ENCODE measurements at places on chromosomes 5 and 9.

- DNase-seq: no peak
Observed at GRCh38 chr5:90786756-90787155, 228.2 kb downstream of the ADGRV1 start.

DNA sequence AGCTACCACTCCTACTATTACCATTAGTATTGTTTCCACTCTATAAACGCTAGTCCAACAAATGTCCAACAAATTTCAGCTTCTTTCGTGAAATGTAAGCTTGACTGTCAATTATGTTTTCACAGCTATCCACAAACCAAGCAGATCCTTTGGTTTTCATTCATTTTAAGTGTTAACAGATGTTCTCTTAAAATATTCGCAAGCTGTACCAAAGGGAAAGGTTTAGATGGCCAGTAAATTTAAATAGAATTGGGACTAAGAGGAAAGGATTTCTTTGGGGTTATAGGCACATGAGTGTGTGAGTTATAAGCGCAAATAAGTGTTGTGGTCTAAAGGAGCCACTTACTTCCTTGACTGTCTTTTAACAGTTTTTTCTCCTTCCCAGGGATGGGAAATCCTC lies 136.8 kb upstream of the ADRA1B start:
- no peak for DNase-seq

- no peak for DNase-seq
Observed at GRCh38 chr9:127154390-127155191, 32.2 kb upstream of the ANGPTL2 start.

- DNase-seq: no peak
Observed at GRCh38 chr9:129331772-129332500, 153.9 kb upstream of the IER5L start.

DNA sequence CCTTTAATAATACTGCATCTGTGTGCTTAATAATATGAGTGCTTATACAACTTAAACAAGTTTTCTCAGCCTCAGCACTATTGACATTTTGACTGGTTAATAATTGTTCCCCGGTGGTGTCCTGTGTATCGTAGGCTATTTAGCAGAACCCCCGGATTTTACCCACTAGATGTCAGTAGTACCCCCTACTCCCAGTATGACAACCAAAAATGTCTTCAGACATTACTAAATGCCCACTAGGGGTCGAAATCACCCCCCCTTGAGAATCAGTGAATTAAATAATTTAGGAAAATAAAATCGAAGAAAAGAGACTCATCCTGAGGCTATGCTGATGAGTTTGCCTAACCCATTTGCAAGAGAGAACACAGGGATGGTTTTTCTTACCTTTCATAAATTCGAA lies 166.3 kb downstream of the ATP10B start:
- DNase-seq: no peak

GRCh38 chr5:151383011-151383410 lies 35.7 kb upstream of the SLC36A2 start:
- no peak for DNase-seq

DNA sequence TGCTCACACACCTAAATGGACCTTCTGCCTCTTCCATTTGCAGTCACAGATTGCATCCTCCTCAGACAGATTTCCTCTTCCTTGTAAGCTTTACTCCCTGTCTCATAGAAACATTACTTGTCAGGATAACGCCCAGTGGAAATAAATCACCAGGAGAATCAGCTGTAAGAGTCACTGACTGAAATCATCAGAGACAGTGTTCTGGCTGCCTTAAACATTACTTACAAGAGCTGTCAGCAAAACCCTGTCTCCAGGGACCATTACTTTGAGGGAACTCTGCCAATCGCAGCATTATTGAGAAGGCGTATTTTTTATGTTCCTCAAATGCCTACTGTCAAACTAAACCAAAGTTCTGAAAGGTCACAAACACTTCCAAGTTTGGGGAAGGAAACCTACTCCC lies 5.9 kb downstream of the DPYSL3 start:
- DNase-seq: peak; percentile 40

- no peak for DNase-seq
Observed at GRCh38 chr9:101467690-101468089, 32.1 kb upstream of the ALDOB start.

DNA sequence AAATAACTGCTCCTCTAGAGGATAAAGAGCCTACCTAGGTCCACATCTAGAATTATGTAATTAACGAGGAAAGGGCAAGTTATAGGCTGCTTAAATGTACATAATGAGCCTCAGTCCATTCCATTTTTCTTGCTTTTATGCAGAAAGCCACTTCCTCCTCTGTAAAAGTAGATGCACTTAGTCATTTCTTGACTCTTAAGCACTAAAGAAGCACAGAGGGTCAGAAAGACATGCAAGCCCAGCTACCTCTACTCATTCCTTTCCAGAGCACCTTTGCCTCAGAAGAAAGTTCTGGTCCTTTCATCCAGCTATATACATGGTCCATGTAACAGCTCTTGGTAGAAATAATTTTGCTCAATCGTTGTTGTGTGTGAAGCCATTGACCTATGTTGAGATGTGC lies 308.0 kb upstream of the NREP start:
- DNase-seq: no peak

- DNase-seq: no peak
Observed at GRCh38 chr5:168984135-168984675, 316.7 kb downstream of the SLIT3 start.

DNA sequence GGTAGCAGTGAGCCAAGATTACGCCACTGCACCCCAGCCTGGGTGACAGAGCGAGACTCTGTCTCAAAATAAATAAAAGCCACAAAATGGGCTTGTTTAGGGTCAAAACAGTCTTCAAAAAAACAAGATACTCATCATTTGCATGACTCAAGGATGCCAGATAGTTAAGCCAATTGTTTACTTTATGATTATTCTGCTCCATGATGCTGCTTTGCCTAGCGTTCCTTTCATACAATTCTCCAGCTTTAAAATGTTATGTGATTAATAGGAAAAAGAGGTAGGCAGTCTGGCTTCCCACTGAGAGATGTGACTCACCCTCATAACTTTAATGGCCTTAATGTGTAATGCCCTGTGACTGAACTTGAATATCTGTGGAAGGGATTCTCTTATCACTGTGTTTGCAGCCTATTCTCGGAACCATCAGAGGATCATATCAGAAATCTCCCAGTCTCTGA lies 364.6 kb upstream of the TRPC7 start:
- peak; percentile 95 for DNase-seq

GRCh38 chr9:136230365-136230764 lies 15.2 kb downstream of the QSOX2 start:
- no peak for DNase-seq

GRCh38 chr9:118992813-118993794 lies 376.1 kb downstream of the BRINP1 start:
- DNase-seq: peak; percentile 40

DNA sequence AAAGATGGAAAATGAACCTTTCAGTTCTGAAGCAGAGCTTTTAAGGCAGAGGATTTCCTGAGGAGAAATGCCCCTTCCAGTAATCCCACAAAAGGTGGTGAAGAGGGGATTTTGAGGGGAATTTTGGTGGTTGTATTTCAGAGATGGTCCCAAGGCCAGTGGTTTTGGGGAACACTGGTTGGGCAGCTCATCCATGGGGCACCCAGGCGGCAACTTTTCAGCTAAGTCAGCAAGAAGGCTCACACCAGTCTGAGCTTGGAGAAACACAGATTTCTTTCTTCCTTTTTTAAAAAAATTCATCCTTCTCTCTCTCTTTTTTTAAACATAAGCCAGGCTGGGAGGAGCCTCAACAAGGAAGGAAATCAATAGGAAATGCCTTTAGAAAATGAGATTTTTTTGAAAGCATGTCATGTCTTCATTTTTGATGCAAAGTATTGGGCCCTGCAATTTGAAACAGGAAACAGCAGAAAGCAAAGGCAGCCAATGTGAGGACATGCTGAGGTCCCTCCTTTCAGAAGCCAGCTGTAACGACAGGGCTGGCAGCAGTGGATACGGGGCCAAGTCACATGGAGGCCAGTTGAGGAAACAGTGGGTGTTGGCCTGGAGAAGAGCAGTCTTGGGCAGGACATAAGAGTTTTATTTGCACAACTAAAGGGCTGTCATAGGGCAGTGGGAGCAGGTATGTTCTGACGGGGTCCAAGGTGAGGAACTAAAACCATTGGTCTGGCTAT lies 155.3 kb upstream of the KLF4 start:
- DNase-seq: no peak

DNA sequence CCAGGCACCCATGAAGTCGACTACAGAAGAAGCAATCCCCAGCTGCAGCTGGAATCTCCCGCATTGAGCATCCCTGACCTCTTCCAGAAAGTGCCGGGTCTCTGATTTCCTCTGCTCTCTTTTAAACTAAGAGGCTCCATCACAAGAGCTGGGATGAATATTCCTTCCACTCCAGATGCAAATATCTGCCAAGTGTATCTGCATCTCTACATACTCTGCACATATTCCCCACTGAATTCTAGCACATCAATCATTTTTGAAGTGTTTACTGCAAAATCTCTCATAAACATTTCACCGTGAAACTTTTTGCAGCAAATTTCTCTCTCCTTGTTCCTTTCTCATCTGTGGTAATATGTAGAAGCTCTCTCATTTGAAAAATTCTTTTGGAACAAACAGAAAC lies 161.5 kb downstream of the GABRB2 start:
- DNase-seq: no peak

DNA sequence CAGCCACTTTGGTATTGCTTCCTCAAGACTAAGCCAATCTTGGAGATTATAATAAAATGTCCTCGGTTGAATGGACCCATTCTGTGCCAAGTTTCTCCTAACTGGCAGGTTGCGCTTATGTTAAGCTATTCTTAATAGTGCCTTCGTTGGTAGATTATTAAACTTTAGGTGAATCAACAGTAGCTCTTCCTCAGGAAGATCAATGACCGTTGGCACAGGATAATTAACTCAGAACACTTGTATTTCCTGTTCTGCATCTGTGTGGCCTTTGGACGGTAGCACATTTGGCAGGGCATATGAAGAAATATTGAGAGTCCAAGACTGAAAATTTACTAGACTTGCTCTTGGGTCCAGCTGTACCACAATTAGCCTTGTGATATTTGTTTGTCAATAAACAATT lies 402.9 kb downstream of the MLLT3 start:
- DNase-seq: no peak

All from Caki2 (cell line).